ENCODE measurements at places on chromosomes 13 and 19.

DNA sequence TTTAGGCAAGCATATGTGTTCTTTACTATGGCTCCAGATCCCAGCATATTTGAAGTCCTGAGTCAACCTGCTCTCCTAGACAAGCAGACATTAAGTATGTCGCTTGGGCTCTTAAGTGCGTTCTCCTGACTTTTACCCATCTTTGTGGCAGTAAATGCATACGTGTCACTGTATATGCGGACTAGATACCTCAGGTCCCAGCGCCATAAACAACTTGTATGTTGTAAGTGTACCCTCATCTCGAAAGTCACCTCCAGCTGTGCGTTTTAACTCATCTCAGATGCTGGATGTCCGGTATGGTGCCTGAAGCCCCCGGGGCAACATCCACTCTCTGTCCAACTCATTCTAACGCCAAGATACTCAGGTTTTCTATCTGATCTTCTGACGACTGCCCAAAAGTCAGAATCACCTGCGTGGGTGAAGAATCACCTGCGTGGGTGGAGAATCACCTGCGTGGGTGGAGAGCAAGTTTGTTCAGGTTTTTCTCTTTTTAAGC lies 1.7 kb downstream of the PTOV1 start:
- DNase-seq, result no peak

GRCh38 chr13:44592216-44592847 lies 16.2 kb upstream of the TSC22D1 start:
- DNase-seq, result no peak

GRCh38 chr13:91986761-91987483 lies 588.5 kb downstream of the GPC5 start:
- no peak for DNase-seq

GRCh38 chr19:591099-591958 lies 1.6 kb downstream of the HCN2 start:
- no peak for DNase-seq

GRCh38 chr19:33292595-33293254 lies 9.6 kb downstream of the CEBPA start:
- DNase-seq, result no peak

- no peak for DNase-seq
These were observed 142.1 kb downstream of the GPC6 start for GRCh38 chr13:93368718-93369117.

DNA sequence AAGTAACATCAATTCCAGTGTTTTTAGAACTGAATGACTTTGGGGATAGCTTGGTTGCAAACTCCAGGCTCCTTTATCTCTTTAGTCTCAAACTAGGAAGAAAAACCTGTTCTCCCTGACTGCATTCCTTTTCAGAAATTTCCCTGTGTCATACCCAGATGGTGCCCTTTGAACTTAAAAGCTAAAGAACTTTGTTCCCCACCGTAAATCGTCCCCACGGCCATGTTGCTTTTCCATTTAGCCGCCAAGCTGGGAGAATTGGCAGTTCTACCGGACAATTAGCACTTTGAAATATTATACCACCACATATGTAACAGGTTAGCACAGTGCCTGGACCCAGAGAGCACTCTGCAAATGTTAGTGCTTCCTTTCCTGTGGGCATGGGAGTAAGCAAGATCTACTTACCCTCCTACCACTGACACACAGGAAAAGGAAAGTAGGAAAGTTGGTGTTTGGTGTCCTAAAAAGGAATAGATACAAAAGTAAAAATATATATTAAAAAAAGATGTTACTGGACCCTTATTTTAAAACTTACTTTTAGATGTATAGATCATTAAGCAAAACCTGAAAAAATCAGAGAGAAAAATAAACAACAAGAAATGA lies 191.9 kb upstream of the MIR17HG start:
- DNase-seq, result no peak

DNA sequence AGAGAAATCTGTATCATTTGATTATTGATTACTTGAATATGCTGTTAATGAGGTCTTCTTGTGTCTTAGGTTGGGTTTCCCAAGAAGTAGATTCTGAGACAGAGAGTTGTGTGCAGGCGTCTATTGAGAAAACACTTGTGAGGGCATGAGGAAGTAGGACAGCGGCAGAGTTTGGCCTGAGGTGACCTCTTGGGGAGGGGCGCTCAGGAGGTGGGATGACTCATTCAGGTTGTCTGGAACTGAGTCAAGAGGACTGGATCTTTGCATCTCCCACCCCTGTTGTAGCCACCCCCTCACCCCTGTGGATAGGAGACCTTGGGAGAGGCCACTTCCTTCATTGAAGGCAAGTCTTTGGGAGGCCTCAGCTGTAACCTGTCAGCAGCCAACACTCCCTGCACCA lies 35.2 kb upstream of the WDFY2 start:
- DNase-seq, result no peak

GRCh38 chr13:73861136-73861535 lies 273.1 kb downstream of the KLF12 start:
- no peak for DNase-seq

- no peak for DNase-seq
These were observed 11.8 kb upstream of the TLE5 start for GRCh38 chr19:3073931-3074595.

GRCh38 chr13:43195551-43195950 lies 172.2 kb downstream of the DNAJC15 start:
- DNase-seq, result no peak

DNA sequence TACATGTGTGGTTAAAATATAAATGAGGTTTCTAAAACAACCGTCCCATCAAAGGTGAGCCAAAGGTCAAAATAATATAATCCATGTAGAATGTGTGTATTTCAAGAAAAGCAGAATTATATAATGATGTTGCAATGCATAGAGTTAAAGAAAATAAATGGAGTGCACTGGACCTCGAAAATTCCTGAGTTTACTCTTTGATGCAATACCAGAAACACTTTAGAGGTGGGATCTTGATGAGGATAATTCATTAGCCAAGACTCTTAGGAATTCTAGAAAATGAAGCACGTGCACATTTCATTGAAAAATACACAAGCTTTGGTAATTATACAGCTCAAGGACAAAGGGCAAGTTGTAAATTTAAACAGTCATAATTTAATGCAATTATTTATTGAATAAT lies 508.9 kb upstream of the ARGLU1 start:
- DNase-seq, result no peak

DNA sequence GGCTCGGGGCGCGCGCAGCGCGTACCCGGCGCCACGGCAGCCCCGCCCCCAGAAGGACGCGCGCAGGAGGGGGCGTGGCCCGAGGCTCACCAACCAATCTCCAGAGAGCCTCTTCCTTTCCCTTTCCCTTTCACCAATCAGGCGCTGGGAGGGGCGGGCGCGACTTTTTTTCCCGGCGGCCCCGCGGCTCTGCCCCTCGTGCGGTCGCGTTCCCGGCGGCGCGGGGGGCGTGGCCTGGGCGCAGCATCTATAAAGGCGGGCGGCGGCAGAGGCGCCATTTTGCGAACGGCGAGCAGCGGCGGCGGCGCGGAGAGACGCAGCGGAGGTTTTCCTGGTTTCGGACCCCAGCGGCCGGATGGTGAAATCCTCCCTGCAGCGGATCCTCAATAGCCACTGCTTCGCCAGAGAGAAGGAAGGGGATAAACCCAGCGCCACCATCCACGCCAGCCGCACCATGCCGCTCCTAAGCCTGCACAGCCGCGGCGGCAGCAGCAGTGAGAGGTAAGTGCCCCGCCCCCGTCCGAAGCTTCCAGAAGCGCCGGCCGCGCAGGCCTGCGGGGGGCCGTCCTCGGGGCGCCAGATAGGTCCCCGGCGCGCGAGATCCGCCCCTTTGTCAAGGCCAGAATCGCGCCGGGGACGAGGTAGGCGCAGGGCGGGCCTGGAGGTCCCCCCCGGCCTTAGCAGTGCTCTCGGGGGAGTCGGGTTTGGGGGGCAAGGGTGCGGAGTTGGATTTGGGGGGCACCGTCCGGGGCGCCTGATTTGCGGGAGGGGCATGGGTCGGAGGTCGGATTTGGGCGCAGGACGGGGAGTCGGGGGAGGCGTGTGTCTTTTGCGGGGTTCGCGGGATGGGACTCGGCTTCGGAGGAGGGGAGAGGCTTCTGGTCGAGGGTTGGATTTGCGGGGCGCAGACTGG lies 12.5 kb downstream of the PEAK3 start:
- peak; percentile 99 for DNase-seq

- no peak for DNase-seq
These were observed 52.1 kb downstream of the MYO9B start for GRCh38 chr19:17127671-17128070.

DNA sequence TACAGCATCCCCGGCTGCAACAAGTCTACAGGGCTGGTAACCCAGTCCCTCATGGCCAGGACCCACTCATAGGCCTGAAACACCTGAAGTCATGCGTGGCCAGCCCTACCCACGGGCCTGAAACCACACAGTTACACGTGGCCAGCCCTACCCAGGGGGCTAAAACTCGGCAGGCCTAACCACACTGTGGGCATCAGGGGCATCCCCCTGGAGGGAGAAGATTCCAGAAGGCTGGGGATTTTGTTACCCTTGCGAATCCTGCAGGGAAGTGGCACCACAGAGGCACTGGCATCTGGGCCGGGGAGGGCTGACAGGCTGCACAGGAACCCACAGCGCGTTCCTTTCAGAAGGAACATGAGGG lies 48.4 kb upstream of the C13orf46 start:
- DNase-seq, result no peak

DNA sequence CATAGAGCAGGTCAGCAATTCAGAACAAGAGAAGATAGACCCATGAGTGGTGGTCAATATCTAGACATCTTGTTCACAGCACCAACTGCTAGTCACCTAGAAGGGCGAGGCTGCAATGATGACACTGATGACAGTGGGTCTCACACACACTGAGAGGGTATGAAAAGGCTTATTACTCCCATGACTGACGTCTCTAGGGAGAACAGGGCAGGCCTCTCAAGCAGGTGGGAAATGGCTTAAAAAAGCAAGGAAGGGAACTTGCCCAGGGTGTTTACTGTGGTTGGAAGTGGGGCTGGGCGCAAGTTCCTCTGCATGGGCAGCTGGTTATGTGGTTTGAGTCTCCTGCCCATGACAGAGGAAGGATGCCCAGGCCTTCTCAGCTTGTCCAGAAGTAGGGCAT lies 33.8 kb downstream of the ZNF44 start:
- no peak for DNase-seq

DNA sequence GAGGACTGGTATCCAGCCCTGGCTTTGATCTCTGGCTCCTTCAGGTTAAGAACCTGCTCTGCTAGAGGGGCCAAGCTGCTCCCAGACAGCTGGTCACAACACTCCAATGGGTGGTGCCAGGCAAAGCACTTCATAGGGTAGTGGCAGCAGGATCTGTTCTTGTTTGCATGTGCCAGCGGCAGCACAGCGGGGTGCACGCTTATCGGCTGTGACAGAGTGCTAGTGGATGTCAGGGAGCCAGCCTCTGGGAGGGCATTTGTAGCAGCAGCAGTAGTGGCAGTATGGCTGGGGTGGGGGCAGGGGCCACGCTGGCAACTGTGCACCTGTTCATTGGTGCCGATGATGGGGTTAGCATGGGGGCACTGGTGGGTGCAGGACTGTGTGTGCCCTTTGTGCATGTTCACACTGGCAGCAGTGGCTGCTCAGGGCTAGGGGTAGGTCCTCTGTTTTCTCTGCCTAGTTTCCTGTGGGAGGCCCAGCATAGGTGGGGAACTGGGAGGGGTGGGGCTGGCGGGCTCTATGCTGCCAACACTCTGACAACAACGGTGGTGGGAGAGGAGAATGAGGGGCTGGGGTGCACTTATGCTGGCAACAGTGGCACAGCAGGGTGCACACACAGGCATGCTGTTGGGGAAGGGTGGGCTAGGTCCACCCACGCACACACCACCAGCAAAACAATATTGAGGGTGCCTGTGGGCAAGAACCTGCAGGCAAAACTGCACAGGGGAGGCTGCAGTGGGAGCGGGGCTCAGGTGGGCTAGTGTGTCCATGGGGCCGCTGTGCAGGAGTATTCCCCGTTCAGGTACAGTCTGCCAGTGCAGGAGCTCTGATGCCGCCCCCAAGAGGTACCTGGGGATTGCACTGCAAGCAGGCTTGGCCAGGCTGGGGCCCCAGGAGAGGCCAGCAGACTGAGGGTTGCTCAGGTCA lies 19.3 kb downstream of the AP1M1 start:
- no peak for DNase-seq

GRCh38 chr19:57599377-57599760 lies 316 bp upstream of the ZNF530 start:
- DNase-seq, result no peak

GRCh38 chr19:5738423-5738822 lies 18.0 kb downstream of the CATSPERD start:
- DNase-seq, result no peak

- no peak for DNase-seq
These were observed 393.3 kb downstream of the DIAPH3 start for GRCh38 chr13:59770451-59770850.

GRCh38 chr13:20287976-20288375 lies 55.9 kb upstream of the GJB6 start:
- DNase-seq, result no peak

GRCh38 chr13:36880961-36881360 lies 39.1 kb downstream of the SMAD9 start:
- DNase-seq, result no peak

DNA sequence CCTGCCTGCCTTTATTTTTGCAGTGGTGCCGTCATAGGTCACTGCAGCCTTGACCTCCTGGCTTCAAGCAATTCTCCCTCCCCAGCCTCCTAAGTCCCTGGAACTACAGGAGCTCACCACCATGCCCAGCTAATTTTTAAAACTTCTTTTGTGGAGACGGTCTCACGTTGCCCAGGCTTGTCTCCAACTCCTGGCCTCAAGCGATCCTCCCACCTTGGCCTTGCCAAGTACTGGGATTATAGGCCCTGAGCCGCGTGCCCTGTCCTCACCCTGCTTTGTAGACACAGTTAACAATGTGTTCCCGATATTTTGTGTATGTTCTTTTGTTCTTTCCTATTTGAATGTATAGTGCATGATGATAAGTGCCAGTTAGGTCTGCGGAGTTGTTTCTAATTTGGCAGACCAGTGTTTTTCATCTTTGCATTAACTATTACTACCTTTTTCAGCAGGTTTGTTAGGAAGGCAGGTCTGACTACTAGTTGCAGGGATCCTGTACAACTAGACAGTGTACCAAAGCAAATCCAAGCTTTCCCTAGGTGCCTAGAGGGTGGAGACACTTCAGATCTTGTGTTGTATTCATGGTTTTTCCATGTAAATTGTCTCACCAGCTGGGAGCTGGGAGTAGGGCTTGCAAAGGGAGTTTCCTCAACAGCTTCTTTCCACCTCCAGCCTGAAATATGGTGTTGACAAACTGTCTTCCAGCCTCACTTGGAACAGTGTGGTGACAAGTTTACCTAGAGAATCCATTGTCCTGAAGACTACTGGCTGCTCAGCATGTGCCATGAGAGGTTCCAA lies 9.5 kb upstream of the WTIP start:
- DNase-seq, result no peak

DNA sequence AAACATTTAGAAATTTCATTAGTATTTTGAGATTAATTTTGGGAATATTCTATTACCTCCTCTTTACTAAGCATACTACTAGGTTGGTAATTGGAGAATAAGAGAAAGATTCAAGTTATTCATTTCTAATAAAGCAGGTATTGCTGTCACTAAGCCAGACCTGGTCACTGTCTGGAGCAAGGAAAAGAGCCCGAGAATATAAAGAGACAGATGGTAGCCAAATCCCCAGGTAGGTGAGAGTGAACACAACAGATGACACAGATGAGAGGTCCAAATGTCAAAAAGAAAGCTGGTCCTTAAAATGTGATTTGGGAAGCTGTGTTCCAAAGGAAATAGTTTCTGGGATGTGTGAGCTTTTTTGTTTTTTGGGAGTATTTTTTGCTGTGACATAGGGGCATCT lies 128.6 kb downstream of the ZNF100 start:
- DNase-seq, result no peak
